Stimulated activated CD8-positive, alpha-beta memory T cell treated with anti-CD3 and anti-CD28 coated beads, Interleukin-4, amount 100 ng/mL, for 48 hours (primary cell): ENCODE measurements at places on chromosomes 3 and 15.
A peak's percentile ranks its signal among the peaks of the same experiment; 100 is the strongest.

- DNase-seq, result no peak
Observed at GRCh38 chr15:59170295-59171066, 36.2 kb upstream of the LDHAL6B start.

DNA sequence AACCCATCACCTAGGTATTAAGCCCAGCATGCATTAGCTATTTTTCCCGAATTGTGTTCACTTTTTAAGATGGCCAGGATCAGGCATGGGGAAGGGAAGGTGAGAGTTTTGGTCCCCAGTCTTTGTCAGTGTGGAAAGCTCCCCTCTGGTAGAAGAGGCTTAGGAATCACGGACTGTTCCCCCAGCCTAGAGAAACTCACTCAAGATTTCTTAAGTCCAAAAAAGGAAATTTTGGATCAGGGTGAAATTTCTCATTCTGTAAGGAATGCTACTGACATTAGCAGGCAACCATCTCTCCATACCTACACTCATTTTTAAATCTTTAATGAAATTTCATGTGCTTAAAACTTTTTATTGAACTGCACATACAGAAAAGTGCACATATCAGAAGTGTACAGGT is 70.3 kb upstream of the GALNT15 start:
- DNase-seq, result no peak

DNA sequence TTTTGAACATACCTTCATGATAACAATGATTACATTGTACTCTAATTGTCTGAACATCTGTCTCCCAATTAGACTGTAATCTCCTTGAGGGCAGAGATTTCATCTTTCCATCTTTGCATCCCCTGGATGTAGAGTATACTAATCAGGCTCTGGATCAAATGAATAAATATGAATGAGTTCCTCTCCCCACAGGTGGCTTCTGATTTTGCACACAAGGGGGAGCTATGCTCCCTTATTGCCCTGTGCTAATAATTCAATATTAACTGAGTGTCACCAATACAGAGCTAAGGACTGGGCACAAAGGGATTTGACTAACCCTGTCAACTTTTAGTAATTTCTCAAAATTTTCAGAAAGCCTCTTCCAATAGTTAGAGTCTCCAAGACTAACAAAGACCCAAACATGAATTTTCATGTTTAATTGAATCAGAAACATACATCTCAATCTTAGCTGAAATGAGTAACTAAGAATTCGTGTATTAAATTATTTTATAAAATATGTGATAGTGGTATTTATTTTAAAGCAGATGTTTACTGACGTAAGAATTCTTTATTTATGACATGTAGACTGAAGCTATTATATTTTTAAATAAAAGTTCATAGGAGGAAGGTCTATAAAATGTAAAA is 3.0 kb downstream of the DUOXA1 start:
- DNase-seq, result peak; percentile 42

DNA sequence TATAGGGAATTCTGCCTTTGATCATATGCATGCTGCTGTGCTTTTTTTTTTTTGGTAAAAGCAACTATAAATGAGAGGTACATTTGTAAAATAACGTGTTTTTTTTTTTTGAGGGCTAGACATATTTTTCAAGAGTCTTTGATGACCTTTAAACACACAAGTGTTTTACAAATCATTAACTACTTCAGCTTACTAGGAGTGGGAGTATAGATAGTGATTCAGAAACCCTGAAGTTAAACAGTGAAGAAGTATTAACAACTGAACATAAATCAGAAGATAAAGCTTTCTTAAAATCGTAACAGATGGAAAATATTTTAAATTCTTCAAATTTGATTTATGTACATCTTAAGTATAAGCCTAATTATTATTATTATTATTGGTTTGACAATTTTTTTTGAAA is 2.9 kb upstream of the GMNC start:
- DNase-seq, result no peak

- DNase-seq, result peak; percentile 74
Observed at GRCh38 chr3:106332884-106333283, 464.1 kb upstream of the CBLB start.

GRCh38 chr3:4163011-4163410 is 140.2 kb upstream of the SETMAR start:
- DNase-seq, result no peak

- no peak for DNase-seq
Observed at GRCh38 chr15:78761020-78761419, 50.2 kb downstream of the ADAMTS7 start.

DNA sequence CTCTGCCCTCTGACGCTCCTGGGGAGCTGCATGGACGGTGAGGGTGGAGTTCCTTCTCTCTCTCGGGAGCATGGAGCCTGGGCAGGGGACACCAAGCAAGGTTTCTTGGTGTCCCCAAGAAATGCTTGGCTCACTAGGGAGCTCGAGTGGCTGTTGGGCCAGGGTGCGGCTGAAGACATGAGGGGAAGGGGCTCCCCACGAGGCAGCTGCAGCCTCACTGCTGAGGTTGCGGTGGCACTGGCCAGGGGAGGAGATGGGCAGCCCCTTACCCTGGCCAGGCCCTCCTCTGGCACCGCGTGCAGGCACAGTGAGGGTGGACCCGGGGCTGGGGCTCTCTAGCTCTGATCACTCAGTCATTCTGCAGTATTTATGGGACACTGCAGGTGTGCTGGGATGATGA is 43.5 kb upstream of the SLC41A3 start:
- no peak for DNase-seq

DNA sequence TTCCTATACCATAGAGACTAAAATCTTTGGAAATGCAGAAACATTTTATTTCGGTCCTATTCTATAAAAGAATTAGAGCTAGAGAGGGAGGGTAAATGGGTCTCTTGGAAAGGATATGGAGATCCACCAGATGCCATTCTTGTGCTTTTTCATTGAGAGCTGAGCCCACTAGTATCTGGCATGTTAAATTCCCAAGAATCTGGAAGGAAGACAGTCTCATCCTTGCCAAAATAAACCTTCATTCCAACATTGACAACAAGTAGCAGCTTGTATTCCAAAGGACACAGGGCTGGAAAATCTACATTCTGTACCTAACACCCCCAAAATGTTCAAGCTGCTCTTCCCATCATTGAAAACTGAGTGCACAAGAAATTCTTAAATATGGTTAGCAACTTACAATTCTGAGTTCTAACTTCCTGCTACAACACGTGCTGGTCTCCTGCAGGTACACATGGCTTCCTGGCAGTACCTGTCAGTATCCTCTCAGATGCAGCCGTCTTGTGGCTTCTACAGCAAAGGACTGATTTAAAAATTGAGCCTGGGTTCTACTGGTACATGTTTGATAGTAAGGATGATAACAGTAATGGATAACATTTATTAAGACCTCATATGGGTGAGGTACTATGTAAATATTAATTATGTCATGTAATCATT is 348.1 kb downstream of the SV2B start:
- DNase-seq, result no peak

DNA sequence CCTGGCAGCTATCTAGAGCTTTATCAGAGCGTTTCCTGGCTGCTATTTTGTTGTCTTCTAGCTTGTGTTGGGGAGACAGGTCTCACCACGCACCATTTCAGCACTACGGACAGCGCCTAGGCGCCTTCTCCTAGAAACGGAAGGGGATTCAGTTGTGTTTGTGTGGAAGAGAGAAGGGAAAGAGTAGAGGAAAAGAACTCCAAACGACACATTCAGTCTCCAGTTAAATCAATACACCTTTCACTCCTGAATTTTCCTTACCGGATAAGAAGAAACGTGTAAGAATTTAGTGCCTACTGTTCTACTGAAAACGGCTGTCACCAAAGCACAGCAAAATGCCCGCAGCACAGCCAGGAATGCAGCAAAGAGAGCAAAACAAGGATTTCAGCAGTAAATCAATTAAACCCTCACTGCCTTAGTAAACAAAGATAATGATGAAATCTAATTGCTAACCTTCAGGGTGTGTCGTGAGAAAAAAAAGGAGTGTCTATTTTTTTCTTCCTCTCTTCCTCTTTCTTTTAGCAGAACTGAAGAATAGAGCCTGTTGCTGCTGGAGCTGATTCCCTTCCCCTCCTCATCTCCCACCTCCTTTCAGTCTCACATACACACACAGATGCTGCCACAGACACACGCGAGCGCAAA is 412 bp upstream of the CTXN2 start:
- peak; percentile 69 for DNase-seq

- no peak for DNase-seq
Observed at GRCh38 chr3:128491691-128491940, 1.4 kb downstream of the GATA2 start.

GRCh38 chr3:140910860-140911259 is 30.8 kb upstream of the SLC25A36 start:
- DNase-seq, result no peak

- no peak for DNase-seq
Observed at GRCh38 chr15:39884351-39884750, 35.7 kb downstream of the GPR176 start.

DNA sequence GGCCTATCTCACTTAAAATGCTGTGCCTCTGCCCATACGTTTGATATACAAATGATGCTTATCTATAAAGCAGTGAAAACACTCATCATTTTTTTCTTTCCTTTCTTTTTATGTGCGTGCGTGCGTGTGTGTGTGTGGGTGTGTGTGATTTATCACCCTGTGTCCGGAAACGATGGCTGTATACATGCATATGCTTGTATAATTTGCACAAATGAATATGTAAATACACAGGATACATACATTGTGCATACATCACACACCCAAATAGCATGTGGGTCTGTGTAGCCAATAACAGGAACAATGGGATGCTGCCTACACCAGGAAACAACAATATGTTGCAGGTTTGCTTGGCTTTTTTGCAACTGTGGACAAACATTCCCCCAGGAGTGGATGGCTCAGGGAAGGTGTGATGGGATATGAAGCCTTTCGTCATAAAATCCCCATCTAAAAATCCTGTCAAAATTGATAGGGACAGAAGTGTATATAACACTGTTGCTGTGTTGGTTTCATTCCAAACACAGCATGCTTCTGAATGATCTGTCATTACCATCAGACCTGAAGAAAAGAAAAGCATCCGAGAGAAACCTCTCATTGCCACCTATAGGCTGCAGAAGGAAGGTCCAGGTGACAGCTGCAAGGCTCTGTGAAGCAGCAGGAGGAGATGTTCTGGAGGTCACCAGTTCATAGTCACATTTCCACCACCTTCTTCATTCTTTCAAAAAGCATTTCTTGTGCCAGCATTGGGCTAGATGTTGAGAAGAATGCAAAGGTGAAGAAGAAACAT is 503.9 kb upstream of the NR2F2 start:
- no peak for DNase-seq

GRCh38 chr3:152281133-152281713 is 12.5 kb downstream of the MBNL1 start:
- DNase-seq, result no peak

DNA sequence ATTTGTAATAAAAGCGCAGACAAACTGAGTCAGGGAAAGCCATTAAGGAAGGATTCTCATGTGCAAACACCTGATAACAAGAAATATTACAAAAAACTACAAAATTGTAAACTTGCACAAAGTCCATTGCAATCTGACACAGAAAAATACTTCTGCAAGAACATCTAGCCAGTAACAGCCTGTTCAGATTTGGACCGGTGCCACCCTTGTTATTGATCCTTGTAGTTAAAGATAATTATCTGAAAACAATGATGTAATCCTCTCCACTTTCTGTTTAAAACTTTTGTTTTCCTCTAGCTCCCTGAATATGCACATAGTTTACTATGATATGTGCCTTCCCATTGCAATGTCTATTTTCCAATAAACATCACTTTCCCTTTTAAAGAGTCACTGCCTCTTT is 1090.2 kb downstream of the PLOD2 start:
- DNase-seq, result no peak

DNA sequence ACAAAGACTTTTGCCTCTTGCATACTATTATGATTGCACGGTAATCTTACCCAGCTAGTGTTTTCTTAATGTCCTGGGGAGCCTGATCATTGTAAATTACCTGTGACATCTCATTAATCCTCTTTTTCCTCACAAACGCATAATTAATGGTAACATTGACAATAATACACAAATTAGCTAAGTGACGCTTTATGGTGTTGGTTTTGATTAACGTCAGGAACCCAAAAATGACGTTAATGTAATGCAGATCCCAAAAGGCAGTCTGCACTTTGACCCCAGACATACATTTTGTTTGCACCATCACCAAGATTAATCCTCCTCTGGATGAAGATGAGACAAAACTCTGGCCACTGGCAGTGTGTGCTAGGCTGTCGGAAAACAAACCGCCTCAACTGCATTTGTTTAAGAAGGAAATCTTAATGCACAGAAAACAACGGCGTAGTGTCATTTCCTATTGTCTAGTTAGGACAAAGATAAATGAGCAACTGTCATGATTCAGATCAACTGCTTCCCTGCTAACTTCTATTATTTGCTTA is 83.9 kb upstream of the CDIN1 start:
- no peak for DNase-seq

DNA sequence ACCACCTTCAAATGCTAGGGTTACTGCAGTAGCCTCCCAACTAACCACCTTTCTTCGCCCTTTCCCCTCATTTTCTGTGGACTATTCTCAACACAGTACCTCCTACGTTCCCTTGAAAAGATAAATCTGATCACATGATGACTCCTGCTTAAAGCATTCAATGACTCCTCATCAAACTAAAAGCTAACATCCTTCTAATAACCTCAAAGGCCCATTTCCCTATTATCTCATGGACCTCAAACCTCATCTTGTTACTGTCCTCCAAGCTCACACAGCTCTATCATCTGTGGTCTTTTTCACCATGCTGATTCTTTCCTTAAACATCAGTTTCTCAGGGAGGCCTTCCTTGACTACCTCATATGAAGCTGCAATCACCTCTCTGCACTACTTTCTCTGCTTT is 29.6 kb downstream of the GADL1 start:
- no peak for DNase-seq

GRCh38 chr3:129663045-129663446 is 56.6 kb upstream of the PLXND1 start:
- no peak for DNase-seq

DNA sequence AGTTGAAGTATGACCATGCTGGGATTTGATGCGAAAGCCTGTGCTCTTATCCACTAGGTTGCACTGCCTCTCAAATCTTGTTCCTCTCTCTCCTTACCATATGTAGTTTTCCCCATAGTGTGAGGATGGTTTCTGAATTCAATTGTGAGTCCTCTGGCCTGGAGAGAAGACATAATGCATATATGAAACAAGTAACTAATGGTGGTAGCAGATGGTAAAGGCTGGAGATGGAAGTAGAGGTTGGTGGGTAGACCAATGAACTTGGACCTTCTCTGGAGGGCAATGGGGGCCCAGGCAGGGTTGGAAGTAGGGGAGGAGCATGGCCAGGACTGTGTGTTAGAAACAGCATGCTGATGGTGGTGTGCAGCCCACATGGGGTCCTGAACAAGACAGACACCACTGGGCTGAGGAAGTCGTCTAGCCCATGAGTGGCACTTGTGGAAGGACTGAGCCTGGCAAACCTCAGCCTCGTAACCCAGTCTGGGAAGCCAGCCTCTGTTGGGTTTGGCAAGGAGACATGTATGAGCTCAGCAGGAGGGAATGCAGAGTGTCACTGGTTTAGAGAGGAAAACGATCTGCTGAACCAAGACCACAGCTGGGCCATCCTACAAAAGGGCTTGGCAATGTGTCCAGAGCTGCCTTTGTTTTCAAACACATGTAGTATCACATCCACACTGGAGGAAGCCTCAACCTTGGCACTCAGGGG is 18.5 kb upstream of the LMCD1 start:
- DNase-seq, result no peak

- no peak for DNase-seq
Observed at GRCh38 chr15:29466292-29466691, 196.7 kb upstream of the NSMCE3 start.
